ENCODE measurements at places on chromosomes 7 and 10. TPM values are rescaled to one million over a fixed set of nuclear protein-coding genes. Genes with fewer than 3 reads are reported as not detected.

The DYNC1I1 gene
- 1.6 TPM for total RNA-seq

DNA sequence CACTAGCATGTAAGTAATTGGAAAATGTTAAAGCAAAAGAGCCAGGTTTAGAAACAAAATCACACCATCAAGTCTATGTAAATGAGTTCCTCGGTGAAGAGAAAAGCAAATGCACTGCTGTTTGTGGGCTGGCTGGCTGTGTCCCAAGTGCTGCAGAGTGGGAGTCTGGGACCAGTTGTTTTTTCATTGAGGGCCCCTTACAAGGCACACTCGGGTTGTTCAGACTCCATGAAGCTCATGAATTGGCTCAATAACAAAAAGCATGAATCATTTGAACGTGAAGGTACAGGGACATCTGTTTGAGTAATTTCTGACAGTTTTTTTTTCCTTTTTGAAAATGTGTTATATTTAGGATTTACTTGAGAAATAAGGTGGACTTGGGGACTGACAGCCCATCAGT, 28.0 kb downstream of the GRK5 start:
- peak; percentile 57 for DNase-seq

DNA sequence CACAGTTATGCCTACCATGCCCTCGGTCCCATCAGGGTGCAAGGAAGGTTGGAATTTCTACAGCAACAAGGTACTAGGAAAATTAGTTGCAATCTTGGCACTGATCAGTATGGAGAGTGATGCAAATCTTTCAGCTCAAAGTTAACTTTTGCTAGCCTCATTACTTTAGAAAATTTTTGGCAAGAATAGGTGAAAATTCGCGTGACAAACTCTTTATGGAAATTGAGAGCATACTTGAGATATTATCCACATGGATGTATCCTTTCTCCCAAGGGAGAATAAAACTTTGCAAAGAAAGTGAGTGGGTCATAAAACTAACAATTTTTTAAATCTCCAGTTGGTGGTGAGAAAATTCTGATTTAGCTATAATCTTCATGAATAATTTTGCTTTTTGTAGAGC, 71.1 kb upstream of the SLC39A12 start:
- DNase-seq: no peak

The SUN3 gene
- 0.32 TPM for total RNA-seq

The STOX1 gene
- total RNA-seq: 0.99 TPM
